ENCODE measurements at places on chromosomes 7 and 10. TPM values are rescaled to one million over a fixed set of nuclear protein-coding genes. Genes with fewer than 3 reads are reported as not detected.
A peak's percentile ranks its signal among the peaks of the same experiment; 100 is the strongest.

Gene SRGN
- total RNA-seq, result 10.2 TPM

Gene SHLD2
- total RNA-seq, result 27.0 TPM

Gene C10orf105
- total RNA-seq, result not detected

DNA sequence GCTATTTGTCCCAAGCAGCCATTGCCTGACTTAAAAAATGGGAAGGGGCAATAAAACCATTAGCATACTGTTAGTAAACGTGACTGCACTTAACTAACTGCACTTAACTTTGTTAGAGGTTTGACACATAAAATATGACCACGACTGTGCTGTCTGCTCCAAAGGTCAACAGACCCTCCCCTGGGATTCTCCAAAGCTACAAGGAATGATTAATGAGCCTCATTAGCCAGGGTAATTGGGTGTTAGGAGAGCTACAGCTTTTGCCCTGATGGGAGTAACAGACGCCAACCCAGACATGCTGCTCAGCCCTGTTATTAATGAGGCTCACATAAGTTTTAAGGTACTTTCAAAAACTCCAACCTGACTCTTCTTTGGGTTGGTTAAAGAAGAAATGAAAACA lies 129.4 kb upstream of the PLPP4 start:
- no peak for DNase-seq

- DNase-seq, result peak; percentile 1
These were observed 435.4 kb upstream of the DPP6 start for GRCh38 chr7:153616711-153617325.

- DNase-seq, result no peak
These were observed 148.3 kb downstream of the SVIL start for GRCh38 chr10:29486433-29486832.

DNA sequence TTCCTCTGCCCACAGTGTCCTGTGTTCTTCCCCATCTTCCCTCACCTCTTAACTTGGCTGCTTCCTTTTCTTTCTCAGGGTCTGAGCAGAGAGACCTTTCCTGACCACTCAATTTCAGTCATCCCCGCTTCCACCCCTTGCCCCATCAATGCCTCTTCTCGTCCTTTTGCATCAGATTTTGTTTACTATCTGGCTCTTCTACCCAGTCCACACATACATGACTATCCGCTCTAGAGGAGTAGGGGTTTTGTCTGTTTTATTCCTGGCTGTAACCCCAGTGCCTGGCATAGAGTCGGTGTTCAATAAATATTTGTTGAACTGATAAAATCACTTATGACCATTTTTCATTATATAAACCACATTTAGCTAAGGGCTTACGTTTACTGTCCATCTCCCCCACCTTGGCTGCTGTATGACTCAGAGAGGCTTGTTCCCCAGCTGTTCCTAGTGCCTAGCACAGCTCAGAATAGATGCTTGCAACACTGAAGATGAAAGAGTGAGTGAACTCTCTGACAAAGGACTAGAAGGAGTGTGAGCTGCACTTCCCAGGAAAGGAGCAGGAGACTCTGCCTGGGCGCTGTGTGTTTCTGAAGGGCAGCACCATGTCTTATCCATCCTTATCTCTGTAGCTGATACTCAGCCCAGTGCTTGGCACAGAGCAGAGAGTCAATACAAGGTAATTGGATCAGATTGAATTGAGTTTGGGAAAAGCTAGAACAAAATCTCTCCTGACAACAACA lies 21.9 kb downstream of the ARID5B start:
- DNase-seq, result peak; percentile 31

- DNase-seq, result no peak
These were observed 145.7 kb upstream of the AHR start for GRCh38 chr7:17152721-17153120.

DNA sequence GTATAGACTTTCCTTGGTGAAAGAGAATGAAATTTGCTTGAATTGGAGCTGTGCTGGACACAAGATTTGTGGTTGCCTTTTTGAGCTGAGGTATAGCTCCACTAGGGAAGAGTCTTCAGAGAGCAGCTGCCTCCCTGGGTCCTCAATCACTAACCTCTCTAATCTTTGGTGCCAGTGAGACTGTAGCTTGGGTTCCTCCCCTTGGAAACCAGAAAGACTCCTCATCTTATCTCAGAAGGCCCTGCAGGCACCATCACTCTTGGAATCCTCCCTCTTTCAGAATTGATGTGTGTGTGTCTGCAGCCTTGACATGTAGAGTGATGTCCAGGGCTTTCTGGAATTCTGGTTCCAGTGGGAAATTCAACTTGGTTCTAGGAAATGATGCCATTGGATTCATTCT lies 426.5 kb downstream of the RPS24 start:
- DNase-seq, result no peak

DNA sequence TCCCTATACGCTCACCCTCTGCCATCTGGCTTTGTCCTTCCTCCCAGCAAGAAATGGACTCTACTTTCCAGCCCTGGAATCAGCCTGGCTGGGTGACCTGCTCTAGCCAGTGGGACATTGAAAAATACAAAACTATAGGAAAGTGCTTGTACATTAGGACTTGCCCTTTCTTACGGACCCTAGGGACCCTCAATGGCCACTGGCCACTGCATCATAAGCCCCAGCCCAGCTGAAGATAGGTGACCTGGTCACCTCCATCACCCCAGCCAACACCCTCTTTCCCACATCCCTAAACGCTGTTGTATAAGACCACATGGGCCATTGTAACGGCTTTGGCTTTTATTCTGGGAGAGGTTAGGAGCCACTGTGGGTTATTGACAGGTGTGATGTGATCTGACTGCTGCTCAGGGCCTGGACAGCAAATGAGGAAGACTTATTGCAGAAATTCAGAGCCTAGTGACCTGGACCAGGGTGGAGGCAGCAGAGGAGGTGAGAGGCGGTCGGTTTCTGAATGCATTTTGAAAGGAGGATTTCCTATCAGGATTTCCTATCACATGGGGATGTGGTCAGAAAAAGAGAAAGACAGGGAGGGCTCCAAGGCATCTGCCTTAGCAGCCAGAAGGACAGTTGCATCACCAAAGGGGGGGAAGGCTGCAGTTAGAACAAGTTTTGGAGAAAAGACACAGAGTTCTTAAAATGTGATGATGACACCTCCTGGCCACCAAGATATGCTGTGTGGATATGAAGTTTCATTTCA lies 2.2 kb upstream of the LMBR1 start:
- no peak for DNase-seq

DNA sequence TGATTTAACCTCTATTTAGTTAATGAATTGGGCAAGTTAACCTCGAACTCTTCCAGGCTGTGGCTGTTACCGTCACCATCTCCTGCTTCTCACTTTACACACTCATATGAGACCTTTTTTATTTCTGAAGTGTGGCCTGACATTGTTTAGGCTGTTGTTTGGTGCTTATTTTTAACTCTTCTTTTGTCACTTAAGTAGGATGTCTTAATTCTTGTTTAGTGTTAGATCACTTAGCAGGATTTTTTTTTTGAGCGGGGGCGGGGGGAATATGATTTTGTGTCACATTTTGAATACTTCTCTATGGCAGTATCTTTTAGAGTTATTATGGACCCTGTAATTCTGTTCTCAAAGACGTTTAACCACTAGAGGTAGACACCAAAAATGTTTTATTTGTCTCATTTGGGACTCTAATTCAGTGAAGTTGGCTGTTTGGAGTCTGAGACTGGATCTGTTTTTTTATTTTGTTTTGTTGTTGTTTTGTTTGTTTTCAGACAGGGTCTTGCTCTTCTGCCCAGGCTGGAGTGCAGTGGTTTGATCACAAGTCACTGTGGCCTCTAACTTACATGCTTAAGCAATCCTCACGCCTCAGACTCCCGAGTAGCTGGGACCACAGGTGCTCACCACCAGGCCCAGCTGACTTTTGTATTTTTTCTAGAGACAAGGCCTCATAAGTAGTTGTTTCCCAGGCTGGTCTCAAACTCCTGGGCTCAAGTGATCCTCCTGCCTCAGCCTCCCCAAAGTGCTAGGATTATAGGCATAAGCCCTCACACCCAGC lies 73.5 kb downstream of the CUX1 start:
- no peak for DNase-seq
